ENCODE measurements at places on chromosomes 4 and X.

GRCh38 chr4:176259330-176260090, 9.5 kb downstream of the ASB5 start:
- DNase-seq: no peak

DNA sequence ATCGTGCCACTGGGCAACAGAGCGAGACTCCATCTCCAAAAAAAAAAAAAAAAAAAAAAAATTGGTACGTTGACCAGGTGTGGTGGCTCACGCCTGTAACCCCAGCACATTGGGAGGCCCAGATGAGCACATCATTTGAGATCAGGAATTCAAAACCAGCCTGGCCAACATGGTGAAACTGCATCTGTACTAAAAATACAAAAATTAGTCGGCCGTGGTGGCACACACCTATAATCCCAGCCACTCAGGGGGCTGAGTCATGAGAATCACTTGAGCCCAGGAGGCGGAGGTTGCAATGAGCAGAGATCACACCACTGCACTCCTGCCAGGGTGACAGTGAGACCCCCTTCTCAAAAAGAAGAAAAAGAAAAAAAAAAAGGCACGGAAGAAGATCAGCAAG, 24.5 kb downstream of the RBMX start:
- DNase-seq: no peak

GRCh38 chrX:132612821-132613564, 124.2 kb upstream of the MBNL3 start:
- DNase-seq: peak; percentile 22

DNA sequence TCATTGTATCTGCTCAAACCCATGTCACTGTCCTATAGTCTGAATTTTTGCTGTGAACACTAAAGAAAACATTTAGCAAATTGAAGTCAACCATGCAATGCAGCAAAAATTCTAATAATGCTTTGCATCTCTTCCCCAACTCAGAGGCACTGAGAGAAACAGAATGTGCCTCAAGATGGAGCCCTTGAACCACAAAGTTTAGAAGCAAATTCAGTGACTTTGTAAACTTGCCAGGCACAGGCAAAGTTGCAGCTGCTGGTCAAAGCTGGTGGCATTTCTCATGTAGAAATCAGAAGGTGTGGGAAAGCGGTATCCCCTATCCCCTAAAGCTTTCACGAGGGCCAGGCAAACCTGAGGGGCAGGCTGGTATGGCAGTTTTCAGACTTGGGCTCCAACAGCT, 121.7 kb upstream of the DIPK2B start:
- peak; percentile 5 for DNase-seq

- DNase-seq: no peak
Observed at GRCh38 chr4:168881781-168882420, 128.2 kb downstream of the CBR4 start.

- DNase-seq: no peak
Observed at GRCh38 chrX:155755706-155756337, 125.3 kb upstream of the VAMP7 start.

GRCh38 chrX:28876901-28877300, 289.7 kb downstream of the IL1RAPL1 start:
- DNase-seq: no peak
